ENCODE measurements at places on chromosomes 1 and 21. TPM values are rescaled to one million over a fixed set of nuclear protein-coding genes. Genes with fewer than 3 reads are reported as not detected.

C1orf185 gene
- total RNA-seq, result not detected

CDC20 gene
- total RNA-seq, result 0.54 TPM

MXRA8 gene
- 101 TPM for total RNA-seq

DNA sequence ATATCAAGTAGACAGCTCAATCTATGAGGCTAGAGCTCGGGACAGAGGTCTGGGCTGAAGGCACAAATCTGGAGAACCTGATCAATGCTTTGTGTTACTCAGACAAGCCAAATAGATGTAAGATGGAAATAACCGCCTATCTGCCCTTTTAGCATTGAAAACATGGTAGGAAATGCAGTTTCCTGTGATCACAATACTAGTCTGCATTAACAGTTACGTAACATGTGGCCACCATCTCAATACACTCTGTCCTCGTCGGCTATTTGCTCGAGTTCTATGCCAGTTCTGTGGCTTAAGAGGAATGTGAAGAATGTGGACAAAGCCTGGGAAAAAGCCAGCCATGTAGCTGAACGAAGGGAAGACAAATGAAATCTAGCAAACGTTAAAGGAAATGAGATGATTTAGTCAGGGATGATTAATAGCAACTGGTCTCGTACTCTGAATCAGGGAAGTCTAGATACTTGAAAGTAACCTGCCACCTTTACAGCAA lies 73.3 kb downstream of the HSF2BP start:
- H3K36me3 ChIP-seq, result no peaks in the 10 kb centered on the region
- H3K4me3 ChIP-seq, result no peak overlapping the region
- H3K27ac ChIP-seq, result peak overlapping the region; percentile 89
- peaks cover 20% of the 10 kb centered on the region for H3K4me1 ChIP-seq
- peak; percentile 84 for DNase-seq
- no peaks in the 10 kb centered on the region for H3K27me3 ChIP-seq

GRCh38 chr1:43376723-43377235 lies 9.0 kb upstream of the ELOVL1 start:
- DNase-seq, result peak; percentile 74
- no peak overlapping the region for H3K4me3 ChIP-seq
- peaks cover 28% of the 10 kb centered on the region for H3K4me1 ChIP-seq
- peak overlapping the region; percentile 1 for H3K27ac ChIP-seq

- no peaks in the 10 kb centered on the region for H3K27me3 ChIP-seq
- no peaks in the 10 kb centered on the region for H3K36me3 ChIP-seq
- no peaks in the 10 kb centered on the region for H3K4me1 ChIP-seq
- H3K27ac ChIP-seq, result no peak overlapping the region
- no peak for DNase-seq
Measured at GRCh38 chr1:118486199-118486598, 301.2 kb upstream of the SPAG17 start.

DNA sequence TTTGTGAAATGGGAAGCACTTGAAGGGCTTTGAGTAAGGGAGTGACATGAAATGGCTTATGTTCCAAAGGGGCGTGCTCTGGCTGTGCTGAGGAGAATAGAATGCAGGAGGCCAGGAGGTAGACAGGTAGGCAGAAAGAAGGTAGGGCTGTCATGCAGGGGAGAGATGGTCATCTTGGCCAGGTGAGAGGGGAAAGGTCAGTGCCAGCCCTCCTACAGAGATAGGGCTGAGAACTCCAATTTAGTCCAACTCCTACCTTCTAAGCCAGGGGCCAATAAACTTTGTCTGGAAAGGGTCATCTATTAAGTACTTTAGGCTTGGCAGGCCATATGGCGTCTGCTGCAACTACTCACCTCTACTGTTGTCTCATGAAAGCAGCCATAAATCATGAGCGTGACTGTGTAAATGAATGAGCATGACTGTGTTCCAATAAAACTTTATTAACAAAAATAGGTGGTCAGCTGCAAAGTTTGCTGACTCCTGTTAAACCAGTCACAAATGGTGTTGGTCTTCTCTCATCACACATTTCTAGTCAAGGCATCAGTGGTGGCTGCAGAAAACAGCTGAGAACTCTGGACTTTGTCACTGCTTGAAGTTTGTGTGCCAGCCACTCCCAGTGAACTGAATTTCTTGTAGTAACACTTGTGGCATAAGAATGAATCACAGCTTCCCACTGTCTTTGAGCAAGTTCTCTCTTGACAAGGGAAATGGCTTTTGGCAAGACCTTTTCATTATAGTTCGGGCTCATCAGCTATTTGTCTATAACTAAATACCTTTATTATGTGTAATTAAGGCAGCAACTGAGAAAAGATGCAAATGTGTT lies 32.0 kb upstream of the CD2 start:
- H3K36me3 ChIP-seq, result no peaks in the 10 kb centered on the region
- H3K4me3 ChIP-seq, result no peak overlapping the region
- no peak for DNase-seq
- no peak overlapping the region for H3K27ac ChIP-seq

DNA sequence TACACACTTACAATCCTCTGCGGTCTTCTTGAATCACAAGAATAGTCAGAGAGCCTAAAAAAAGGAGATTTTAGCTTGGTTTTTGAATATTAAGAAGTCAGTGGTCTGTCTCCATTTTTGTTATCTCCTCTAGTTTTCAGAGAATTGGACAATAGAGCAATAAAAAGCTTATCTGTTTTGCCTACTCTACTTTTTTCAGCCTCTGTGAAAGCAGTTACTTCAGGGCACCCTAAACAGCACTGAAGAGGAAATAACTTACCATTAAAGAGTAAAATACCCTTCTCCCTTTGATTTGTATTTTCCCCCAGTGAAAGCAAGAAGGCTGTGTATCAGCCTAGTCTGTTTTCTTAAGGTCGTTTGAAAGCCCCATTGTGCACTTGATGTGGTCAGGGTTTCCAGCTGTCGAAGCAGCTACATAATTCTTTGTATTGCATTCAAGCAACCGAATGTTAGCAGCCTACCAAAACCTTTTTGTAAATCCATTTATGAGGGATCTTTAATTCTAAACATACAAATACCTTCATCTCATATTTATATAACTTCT lies 1.0 kb downstream of the NTMT2 start:
- H3K4me3 ChIP-seq, result no peak overlapping the region
- no peaks in the 10 kb centered on the region for H3K27me3 ChIP-seq
- H3K36me3 ChIP-seq, result no peaks in the 10 kb centered on the region
- no peak overlapping the region for H3K27ac ChIP-seq
- DNase-seq, result no peak

Data from thyroid gland (tissue), 4 donors.